ENCODE measurements at places on chromosomes 3 and 15.

GRCh38 chr3:14845180-14845579 lies 26.4 kb downstream of the FGD5 start:
- DNase-seq: no peak

DNA sequence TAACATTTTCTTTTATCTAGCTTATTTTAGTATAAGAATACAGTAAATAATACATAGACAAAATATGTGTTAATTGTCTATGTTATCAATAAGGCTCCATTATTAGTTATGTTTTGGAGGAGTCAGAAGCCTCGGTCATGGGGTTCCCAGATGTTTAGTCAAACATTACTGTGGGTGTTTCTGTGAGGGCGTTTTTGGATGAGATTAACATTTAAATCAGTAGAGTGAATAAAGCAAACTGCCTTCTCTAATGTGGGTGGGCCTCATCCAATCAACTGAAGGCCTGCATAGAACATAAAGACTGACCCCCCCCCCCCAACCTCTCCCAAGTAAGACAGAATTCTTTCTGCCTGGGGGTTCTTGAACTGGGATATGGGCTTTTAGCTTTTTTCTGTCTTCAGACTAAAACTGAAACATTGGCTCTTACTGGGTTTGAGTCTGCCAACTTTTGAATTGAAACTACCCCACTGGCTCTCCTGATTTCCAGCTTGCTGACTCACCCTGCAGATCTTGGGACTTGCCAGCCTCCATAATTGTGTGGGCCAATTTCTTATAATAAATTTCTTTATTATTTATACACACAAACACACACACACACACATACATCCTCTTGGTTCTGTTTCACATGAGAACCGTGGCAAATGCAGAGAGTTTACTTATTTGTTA lies 192.0 kb downstream of the TPRG1 start:
- no peak for DNase-seq

GRCh38 chr15:56351353-56351752 lies 13.9 kb upstream of the TEX9 start:
- DNase-seq: no peak

DNA sequence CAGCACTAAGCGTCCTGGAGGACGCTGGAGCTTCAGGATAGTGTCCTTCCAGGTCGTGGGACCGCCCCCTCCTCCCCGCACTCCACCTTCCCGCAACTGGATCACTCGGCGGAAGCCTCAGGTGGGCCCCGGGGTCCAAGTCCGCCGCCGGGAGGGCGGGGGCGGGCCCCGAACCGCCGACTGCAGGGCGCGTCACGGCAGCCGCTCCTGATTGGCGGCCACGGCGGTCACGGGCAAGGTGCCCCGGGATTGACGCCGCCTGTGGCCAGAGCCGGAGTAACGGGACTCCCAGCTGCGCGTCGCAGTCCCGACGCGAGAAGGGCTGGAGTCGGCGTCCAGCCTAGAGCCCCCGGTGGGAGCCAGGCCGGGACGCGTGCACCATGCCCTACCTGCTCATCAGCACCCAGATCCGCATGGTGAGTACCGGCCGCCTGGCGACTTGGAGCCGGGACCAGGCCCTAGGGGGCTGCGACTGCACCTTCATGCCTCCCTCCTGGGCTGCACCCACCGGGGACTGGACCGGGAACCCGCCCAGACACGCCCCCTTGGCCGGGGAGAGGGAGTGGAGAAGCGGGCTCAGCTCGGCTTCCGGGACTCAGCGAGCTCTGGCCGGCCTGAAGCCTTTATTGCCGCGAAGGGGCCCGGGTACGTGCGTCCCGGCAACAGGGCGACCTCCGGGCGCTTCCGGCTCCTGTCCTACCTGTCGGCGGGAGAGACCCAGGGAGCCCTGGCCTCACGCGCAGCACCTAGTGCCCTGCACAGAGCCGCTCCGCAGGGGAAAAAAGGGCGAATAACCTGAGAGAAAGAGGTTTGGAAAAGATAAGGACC lies at the start of gene GCHFR:
GCHFR (plus strand) TSS at position 268 of the 828 bp plus-strand sequence; CDS start at position 381, 113 bp downstream.
- no peak for DNase-seq

DNA sequence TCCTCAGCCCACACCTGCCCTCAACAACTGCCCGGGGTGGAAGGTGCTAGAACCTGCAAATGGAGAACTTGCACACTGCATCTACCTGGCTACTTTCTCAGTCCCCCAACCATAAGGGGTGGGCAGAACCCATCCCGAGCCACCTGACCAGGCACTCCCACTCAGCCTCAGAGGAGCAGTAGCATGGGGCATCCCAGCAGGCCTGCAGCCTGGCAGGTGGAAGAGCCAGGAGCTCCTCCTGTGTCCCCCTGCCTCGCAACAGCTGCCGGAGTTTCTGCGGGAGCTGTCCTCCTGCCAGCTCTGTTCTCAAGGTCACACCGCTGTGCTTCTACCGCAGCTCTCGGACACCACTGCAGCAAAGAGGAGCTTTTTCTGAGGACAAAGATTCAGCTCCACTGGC lies 27.5 kb downstream of the RAB6B start:
- DNase-seq: no peak

DNA sequence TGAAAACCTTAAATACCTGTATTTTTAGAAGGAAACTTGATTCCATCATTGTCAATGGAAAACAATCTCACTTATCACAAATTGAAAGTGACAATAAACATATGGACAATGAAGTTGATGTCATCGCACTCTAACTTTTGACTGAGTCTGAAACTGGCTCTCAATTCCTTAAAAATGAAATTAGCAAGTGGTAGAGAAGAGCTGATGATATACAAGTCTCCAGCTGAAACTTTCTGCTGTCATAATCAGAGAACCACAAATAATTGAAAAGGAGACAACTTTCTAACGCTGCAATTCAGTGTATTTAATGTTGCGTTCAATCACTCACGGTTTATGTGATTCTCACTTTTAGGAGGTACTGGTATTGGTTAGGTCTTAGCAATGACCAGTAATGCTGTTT lies 37.5 kb downstream of the EPHB1 start:
- DNase-seq: no peak

DNA sequence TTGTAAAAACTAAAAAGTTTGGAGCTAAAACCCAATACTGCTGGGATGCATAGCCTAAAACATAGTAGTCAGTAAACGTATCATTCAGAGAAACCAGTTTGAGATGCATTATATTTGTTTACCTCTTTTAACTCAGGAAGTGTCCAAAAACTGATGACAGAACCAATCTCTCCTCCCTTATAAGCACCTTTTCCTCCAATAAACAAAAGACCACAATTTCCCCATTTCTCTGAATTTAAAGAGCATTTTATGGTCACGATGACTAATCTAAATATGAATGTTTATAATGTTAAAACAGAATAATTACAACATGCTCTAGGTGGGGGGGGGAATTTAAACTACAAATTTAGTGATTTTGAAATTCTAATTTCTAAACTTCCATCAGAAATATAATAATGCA lies 58.5 kb downstream of the CEP63 start:
- no peak for DNase-seq

DNA sequence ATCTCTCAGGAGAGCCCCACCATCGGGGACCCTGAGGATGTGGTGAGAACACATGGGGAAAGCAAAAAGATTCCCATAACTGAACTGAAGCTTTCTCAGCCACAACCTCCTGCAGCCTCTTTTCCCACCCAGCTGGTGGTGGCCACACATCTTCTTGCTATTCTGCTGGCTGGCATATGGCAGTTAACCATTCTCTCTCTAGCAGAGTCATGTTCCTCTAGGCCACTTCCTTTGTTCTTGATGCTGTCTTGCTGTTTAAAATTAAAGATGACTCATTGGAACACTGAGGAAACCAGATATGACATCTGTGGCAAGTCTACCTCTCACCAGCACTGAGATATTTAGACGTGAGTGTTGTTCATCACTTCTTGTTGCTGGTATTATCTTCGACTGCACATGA lies 180.3 kb upstream of the ROBO2 start:
- DNase-seq: no peak

GRCh38 chr3:174126990-174127758 lies 729.6 kb downstream of the NLGN1 start:
- DNase-seq: no peak

GRCh38 chr3:44984335-44984734 lies 8.3 kb downstream of the EXOSC7 start:
- DNase-seq: no peak

DNA sequence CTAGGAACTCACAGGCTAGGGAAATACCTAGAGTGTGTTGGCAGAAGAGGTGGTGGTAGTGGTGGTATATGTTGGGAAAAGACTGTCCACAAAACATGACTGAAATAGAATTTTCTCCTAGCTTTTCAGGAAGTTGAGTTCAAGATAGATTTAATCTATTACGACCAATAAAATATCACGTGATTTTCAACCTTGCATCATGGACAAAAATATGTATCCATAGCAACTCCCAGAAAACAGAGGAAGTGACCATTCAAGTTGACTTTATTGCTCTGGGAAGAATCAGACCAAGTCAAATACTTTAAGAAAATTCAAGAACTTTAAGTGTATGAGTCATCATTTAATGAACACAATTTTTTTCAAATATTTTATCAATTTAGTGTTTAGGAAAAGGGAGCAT lies 347.0 kb upstream of the ZNF385D start:
- no peak for DNase-seq

DNA sequence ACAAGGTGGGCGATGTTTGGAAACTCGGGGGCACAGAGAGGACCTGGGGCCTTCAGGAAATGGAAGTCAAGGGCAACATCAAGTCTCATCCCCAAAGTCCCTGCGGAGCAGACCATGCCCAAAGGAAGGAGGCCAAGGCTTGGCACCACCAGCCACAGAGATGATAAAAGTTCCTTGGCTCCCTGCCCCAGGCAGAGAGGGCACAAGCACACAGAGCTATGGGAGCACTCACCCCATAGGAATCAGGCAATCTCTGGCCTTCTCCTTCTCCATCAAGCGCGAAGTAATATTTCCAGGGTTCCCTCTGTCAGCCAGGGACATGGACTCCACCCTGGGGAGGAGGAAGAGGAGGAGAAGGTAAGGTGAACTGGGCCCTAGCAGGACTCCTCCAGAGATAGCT lies 7.9 kb downstream of the ACAA1 start:
- no peak for DNase-seq

- no peak for DNase-seq
Observed at GRCh38 chr3:143595456-143596077, 252.7 kb downstream of the SLC9A9 start.

GRCh38 chr15:39300451-39301153 lies 280.3 kb upstream of the THBS1 start:
- no peak for DNase-seq

DNA sequence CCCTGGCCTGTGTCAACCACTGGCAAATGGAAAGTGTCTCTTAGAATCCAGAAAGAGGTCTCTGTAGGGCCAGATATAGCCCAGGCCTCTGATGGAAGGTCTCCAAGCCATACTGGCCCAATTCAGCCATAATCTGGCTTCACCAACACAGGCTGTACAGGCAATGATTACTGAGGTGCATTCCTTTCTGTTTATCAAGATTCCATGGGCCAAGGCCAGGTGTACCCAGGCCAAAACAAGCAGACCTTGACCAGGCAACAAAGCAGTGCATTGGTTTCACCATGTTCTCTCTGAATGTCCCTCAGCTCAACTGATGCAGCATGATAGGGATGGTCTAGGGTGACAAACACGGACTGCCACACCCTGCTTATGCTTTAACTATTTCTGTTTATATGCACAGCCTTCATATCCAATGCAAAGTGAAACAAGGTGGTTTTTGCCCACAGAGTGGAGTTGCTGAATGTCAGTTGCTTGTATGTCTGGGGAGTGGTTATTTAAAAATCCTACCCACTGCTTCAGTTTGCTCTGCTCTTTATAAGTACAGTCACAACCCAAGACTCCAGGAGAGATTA lies 25.2 kb downstream of the CCNL1 start:
- DNase-seq: no peak

DNA sequence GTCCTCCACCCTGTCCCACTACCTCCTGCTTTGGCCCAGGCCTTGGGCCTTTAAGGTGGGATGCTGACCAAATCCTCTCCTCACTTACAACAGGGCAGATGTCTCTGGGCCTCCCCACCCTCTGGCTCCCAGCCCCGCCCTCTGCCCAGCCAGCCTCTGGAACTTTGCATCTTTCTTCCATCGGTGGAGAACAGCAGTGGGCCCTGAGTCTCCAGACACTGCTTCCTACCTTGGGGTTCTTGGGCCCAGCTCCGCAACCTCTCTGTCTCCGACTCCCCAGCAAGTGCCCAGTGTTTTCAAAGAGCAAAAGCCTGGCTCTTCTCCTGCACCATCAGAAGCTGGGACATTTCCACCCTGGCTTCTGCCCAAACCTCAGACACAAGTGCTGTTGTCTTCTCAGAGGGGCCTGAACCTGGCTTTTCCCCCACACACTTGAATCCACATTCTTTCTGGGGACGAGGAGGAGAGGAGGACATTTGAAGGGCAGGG lies 33.1 kb downstream of the MRAS start:
- no peak for DNase-seq

- DNase-seq: no peak
Observed at GRCh38 chr3:115827495-115827894, 204.2 kb downstream of the GAP43 start.

DNA sequence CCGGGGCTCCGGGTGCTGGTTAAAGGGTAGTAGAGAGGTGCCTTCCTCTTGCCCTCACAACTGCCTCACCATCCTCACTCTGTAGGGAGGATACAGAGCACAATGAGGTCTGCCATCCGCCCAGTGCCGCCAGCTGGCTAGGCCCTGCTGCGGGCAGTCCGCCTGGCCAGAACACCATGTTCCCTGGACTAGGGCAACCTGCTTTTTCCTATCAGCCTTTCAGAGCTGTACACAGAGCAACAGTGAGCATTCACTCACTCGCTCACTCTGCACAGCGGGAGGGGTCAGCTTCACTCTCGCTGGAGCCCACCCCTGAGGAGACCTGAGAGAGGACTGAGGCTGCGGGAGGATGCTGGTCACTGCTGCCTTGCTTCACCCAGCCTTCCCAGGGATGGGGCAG lies 218.7 kb upstream of the CHRNA7 start:
- DNase-seq: no peak

DNA sequence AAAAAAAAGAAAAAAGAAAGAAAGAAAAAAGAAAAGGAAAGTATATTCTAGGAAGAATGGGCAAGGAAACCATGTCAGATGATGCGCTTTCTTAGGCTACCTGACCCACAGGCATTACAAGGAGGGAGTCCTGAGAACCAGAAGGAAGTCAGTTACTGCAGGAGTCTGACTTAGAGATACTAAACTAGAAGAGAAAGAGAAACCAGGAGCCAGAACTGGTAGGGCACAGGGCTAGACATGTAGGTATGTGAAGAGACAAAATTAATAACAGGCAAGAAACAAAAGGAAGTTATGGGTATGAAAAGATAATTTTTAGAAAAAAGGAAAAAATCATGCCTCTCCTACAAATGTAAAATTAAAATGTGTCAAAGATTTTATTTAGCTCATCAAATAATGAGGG lies 63.3 kb upstream of the LRRN1 start:
- no peak for DNase-seq

- no peak for DNase-seq
Observed at GRCh38 chr3:70985572-70985971, 598.0 kb downstream of the FOXP1 start.

DNA sequence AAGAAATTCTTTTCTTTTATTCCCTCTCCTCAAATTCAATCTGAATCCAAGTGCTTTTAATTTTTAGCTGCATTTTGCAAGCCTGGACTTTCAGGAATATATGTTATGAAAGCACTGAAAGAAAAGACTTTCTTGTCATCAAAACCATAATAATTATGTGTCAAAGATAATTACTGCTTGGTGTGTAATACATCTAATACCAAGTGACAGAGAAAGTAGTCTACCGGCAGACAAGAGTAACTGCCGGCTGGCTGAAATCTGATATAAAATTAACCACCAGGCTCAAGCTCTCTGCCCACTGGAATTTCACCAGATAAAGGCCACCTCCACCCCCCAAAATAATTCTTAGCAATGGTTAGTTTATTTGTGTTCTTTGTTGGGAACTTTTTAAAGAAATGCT lies 220.9 kb upstream of the CDIN1 start:
- no peak for DNase-seq

Data from vagina (tissue), 2 donors.